ENCODE measurements at places on chromosomes 16 and 17. TPM values are rescaled to one million over a fixed set of nuclear protein-coding genes. Genes with fewer than 3 reads are reported as not detected.

Gene HYDIN
- 0.73 TPM for total RNA-seq

Gene SLC47A2
- total RNA-seq: not detected

Gene HBQ1
- not detected for total RNA-seq

Gene RANBP10
- 29.3 TPM for total RNA-seq

Gene NEUROD2
- total RNA-seq: not detected

Gene C17orf113
- total RNA-seq: 0.93 TPM

Gene SLFN5
- 145 TPM for total RNA-seq

Gene FKBP10
- not detected for total RNA-seq

Gene HP
- total RNA-seq: 11.3 TPM

Gene MYBBP1A
- 72.8 TPM for total RNA-seq

Gene ACSM3
- total RNA-seq: 9.0 TPM

Gene SNN
- total RNA-seq: 17.4 TPM

Gene TOX3
- 0.10 TPM for total RNA-seq

Gene TEX14
- total RNA-seq: 0.73 TPM

Gene DNAH3
- not detected for total RNA-seq

Gene GINS2
- 1.9 TPM for total RNA-seq

Gene TP53TG3C
- not detected for total RNA-seq

Gene KCNJ2
- total RNA-seq: 0.09 TPM

Gene TMIGD1
- not detected for total RNA-seq

Gene SLC9A5
- 2.3 TPM for total RNA-seq

Gene KCTD11
- 2.4 TPM for total RNA-seq

Gene SLC43A2
- 9.5 TPM for total RNA-seq

Gene SEZ6
- 1.6 TPM for total RNA-seq

Gene PLK1
- 2.8 TPM for total RNA-seq

Gene HOXB13
- not detected for total RNA-seq

Gene NPIPB9
- total RNA-seq: 4.5 TPM

Gene RDM1
- 1.0 TPM for total RNA-seq

All from T-cell (primary cell).